ENCODE measurements at places on chromosomes 5 and 9. TPM values are rescaled to one million over a fixed set of nuclear protein-coding genes. Genes with fewer than 3 reads are reported as not detected.

- H3K36me3 ChIP-seq = peaks cover 36% of the 10 kb centered on the region
- no peaks in the 10 kb centered on the region for H3K4me1 ChIP-seq
- no peak overlapping the region for H3K27ac ChIP-seq
Measured at GRCh38 chr9:120852240-120853010, 9.7 kb upstream of the PSMD5 start.

GRCh38 chr5:31948006-31948405 lies 226.1 kb downstream of the GOLPH3 start:
- DNase-seq = no peak
- no peak overlapping the region for H3K27ac ChIP-seq
- H3K4me1 ChIP-seq = no peaks in the 10 kb centered on the region

GRCh38 chr9:113421726-113422125 lies 11.2 kb downstream of the C9orf43 start:
- no peaks in the 10 kb centered on the region for H3K36me3 ChIP-seq
- DNase-seq = no peak
- no peak overlapping the region for H3K4me3 ChIP-seq
- no peaks in the 10 kb centered on the region for H3K4me1 ChIP-seq

DNA sequence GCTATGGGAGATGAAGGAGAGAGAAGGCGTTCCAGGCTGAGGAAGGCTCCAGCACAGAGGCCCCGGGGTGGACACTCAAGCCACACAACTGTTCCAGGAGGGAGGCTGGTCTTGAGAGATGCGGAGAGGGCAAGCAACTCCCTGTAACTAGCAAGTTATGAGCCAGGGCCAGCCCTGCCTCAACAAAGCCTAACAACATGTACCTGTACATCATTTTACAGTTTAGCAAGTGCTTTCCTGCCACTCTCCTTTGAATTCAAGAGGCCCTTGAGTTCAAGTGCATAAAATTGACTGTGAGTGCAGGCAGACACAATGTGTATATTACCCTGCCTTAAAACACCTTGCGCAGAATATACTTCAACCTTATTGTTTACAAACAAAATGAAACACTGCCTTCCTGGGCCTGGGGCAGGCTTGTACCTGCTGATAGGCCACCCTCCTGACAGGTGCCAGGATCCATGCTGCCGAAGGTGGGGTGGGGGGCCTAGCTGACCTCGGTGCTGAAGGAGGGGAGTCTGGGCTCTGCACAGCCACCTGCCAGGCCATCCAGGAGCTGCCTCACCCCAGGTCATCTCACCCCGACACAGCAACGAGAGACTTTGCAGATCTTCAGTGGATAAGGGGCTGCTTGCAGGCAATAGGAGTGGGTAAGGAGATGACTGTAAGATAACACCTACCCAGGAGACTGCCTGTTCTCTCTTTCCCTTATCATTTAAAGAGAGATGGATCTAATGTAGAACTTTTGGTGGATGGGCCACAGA lies 80.0 kb downstream of the PPARGC1B start:
- DNase-seq = no peak
- no peaks in the 10 kb centered on the region for H3K27me3 ChIP-seq
- no peaks in the 10 kb centered on the region for H3K36me3 ChIP-seq
- H3K4me1 ChIP-seq = no peaks in the 10 kb centered on the region
- no peak overlapping the region for H3K27ac ChIP-seq

GRCh38 chr5:150778088-150778516 lies 455 bp upstream of the SMIM3 start:
- H3K36me3 ChIP-seq = no peaks in the 10 kb centered on the region
- peaks cover 52% of the 10 kb centered on the region for H3K4me1 ChIP-seq
- no peak for DNase-seq
- H3K27ac ChIP-seq = no peak overlapping the region

GRCh38 chr9:89471390-89471789 lies 26.5 kb downstream of the SEMA4D start:
- peaks cover 31% of the 10 kb centered on the region for H3K36me3 ChIP-seq
- no peak overlapping the region for H3K27ac ChIP-seq

The CD74 gene
- total RNA-seq = 1,741 TPM

Measured in thymus (tissue), 14 donors.